Adipocyte (in vitro differentiated cells): ENCODE measurements at places on chromosomes 11 and 22.

- no peak for DNase-seq
Observed at GRCh38 chr22:20868025-20868962, 9.5 kb downstream of the SNAP29 start.

GRCh38 chr11:79113054-79113690 lies 327.7 kb downstream of the TENM4 start:
- no peak for DNase-seq

- DNase-seq = no peak
Observed at GRCh38 chr11:8772571-8773519, 90.3 kb downstream of the RPL27A start.

DNA sequence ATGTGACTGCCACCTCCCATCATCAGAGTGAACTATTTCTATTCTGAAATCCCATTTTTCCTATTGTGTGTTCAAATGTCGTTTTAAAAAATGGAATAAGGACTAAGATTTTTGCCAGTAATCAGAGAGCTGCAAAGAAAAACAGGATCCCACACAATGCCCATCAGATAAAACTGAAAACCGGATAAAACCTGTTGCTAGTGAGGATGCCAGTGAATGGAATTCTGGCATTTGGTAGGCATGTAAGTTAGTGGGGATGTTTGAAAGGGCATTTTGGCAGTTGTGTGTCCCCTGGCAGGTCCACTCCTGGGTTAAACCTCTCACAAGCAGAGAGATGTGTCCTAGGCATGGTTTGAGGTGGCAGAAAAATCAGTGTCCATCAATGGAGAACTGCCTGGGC lies 6.2 kb downstream of the DRAP1 start:
- DNase-seq = no peak

DNA sequence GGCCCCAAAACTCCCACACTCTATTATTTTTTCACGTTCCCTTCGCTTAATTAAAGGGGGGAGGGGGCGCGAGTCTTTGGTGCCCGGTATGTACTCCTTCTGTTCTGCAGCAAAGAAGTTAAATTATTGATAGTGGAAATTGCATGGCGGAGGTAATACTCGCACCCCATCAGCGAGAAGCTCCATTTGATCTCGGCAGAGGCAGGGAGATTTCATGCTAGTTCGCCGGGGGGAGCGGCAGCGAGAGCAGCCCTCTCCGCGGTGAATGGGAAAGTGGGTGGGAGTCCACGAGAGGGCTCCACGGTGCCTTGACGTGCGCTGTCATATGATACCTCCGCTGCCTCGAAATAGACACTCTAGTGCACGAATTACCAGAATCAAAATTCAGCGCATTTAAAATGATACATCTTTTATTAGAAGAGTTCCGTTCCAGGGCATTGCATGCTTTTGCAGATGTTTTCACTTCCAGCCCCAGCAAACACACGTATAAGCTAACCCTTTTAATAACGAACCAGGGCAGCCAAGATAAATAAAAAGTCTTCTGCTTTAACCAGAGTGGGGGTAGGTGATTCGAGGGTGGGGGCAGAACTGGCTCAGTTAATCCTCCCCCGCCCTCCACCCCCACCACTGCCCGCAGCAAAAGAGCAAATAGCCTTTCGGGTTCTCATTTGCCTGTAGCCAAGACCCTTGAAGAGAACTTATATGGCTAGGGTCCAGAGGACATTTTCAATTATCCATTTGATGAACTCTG lies 1.3 kb upstream of the BDNF start:
- peak; percentile 91 for DNase-seq

DNA sequence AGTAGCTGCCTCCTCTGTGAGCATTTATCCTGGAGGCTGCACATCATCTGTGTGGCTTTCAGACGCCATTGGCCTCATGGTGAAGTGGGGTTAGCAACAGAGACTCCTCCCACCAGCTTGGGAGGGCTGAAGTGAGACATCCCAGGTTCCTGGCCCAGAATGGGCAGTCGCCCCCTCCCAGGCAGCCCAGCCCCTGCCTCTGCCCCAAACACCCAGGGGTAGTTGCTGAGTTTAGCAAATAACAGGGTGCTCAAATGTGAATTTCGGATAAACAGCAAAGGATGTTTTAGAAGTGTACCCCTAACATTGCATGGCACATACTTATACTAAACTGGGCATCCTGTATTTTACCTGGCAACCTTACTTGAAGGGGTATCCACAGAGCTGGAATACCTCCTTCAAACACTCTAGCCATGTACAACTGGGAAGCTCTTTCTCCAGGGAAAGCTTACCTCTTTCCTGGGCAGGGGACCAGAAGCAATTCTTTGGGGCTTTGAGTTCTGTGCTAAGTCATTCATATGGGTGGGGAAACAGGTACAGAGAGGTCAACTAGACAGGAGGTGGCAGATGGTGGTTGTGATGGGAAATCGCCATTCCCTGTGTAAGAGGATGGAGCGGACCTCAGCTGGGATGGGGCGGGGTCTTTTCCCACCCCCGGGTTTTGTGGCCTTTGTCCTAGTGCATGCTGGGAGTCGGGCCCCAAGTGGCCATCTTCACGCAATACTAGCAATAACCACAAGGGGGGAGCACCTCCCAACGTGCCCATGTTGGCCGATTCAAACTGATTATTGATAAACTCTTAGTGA lies 19.3 kb downstream of the MTFP1 start:
- DNase-seq = peak; percentile 70

DNA sequence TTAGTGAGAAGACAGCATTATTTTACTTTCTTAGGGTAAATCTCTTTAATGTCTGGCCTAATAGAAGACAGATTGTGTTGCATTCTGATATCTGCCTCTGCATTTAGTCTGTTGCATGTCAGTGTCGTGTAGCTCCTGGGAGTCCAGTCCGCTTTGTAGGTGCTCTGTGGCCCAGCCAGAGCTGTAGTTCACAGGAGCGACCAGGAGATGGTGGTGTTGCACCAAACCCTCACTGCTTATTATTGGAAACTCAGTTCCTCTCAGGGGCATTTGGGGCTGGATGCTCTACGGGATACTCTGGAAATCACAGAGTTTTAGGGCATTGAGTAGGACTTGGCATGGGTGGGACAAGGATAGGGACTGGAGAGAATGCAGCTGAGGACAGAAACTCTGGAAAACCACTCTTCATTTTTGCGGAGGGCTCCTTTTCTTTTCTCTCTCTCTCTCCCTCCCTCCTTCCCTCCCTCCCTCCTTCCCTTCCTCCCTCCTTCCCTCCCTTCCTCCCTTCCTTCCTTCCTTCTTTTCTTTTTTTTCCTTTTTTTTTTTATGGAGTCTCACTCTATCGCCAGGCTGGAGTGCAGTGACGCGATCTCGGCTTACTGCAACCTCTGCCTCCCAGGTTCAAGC lies 21.7 kb downstream of the MIAT start:
- peak; percentile 87 for DNase-seq

GRCh38 chr11:134412203-134413042 lies at the start of gene B3GAT1:
B3GAT1 (minus strand) TSS chr11:134412242; CDS start chr11:134387659, 24,583 bp downstream.
- DNase-seq = peak; percentile 1

DNA sequence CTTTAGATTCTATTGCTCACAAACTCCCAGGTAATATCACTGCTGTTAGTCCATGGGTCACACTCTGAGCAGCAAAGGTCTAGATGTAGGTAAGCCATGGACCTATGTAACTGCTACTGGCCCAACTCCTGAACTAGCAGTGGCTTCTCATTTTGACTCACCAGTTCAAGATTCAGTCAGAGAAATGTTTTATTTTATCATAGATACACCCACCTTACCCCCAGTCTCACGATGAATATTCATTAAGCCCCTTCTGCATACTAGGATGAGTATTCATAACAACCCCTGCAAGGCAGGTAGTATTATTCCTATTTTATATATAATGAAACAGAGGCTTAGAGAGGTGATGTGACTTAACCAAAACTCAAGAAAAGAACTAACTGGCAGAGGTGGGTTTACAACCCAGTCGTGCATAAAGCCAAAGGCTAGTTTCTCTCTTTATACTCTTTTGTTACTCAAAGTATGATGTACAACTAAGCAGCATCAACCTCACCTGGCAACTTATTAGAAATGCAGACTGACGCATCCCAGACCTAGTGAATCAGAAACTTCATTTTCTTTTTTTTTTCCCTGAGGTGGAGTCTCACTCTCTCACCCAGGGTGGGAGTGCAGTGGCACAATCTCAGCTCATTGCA lies 957.6 kb upstream of the CCDC90B start:
- DNase-seq = no peak

DNA sequence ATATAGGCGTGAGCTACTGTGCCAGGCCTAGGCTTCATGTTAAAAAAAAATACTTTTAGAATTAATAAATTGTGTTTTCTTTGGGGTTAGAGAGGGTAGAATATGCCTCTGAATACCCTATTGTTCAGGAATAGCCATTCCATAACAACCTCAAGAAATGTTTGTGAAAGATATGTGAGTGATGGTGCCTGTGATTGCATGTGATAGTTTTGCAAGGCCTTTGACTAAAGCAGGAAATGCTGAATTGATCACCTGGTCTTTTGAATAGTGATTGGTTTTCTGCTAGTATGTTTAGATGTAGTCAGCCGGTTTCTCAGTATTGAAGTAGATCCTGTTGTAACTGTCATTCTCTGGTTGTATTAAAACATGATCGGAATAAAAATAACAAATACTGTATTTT lies 73.4 kb downstream of the UVRAG start:
- no peak for DNase-seq

DNA sequence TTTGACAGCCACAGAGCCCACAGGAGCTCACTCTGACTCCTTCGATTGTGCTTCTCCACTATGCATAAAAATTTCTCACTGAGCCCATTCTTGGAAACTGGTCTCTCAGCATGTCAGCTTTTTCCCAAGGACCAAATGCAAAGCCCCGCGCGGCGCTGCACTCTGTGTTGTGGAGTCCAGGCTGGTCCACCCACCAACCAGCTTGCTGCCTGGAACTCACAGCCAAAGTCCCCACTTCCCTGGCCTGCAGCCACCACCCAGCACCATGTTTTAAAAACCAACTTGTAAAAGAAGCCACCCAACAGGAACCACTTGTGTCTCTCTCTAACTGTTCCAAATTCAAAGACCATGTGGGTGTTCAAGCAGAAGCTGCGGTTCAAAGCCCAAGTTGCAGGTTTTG lies 124.4 kb downstream of the SPATA19 start:
- DNase-seq = no peak

- DNase-seq = no peak
Observed at GRCh38 chr22:21450858-21451353, 16.3 kb upstream of the TMEM191C start.

GRCh38 chr11:95108159-95108611 lies 18.5 kb downstream of the ENDOD1 start:
- no peak for DNase-seq

- DNase-seq = no peak
Observed at GRCh38 chr11:95163106-95163505, 67.9 kb downstream of the SESN3 start.

GRCh38 chr11:42555190-42555589 lies 756.6 kb upstream of the API5 start:
- DNase-seq = no peak

DNA sequence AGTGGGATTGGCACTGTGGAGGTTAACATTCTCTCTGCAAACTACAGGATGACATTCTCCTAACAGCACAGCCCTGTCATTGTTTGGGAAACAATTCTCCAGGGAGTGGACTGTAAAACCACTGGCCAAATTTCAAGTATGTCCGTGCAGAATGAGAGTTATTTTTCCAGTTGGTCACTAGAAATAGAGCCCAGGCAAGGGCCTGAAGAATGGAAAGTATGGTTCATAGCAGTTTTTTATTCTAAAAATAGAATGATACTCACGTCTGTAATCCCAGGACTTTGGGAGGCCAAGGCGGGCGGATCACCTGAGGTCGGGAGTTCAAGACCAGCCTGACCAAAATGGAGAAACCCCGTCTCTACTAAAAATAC lies 39.0 kb upstream of the CD44 start:
- DNase-seq = peak; percentile 91

- no peak for DNase-seq
Observed at GRCh38 chr11:69516526-69516925, 35.1 kb downstream of the LINC01488 start.

GRCh38 chr22:47768027-47768426 lies 1005.6 kb downstream of the TBC1D22A start:
- DNase-seq = no peak

GRCh38 chr11:20555783-20556182 lies 43.6 kb upstream of the SLC6A5 start:
- DNase-seq = no peak

DNA sequence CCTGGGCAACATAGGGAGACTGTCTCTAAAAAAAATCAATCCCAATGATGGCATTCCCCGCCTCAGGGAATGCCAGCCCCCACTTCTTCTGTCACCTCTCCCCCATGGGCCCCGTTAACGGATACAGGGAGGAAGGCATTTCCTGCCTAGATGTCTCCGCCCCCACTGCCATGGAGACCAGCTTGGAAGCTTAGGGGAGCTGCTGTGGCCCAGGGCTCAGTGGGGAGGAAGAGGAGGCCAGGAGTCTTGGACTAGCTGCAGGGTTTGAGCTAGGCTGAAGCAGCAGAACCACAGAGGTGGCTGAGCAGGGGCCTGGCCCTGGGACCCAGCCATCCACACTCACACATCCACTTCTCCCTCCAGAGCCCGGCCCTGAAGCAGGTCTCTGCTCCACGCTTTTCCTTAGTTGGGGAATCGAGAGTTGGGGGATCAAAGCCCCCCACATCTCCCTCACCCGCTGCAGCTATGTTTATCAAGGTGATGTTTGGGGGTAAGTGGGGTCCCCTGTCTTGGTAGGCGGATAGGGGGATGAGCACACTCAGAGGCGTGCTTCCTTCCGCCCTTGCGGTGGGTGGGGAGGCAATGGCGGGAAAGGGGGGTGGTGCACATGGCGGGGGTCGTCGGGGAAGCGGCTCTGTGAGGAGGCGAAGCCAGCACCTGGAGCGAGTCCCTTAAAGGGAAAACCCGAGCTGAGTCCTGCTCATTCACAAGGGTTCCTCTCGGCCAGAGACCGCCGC lies at the start of gene C22orf15:
C22orf15 (plus strand) TSS at position 149 of the 737 bp plus-strand sequence; CDS start at position 466, 317 bp downstream.
- DNase-seq = no peak

- DNase-seq = peak; percentile 30
Observed at GRCh38 chr11:102430158-102430836, 22.3 kb downstream of the TMEM123 start.

DNA sequence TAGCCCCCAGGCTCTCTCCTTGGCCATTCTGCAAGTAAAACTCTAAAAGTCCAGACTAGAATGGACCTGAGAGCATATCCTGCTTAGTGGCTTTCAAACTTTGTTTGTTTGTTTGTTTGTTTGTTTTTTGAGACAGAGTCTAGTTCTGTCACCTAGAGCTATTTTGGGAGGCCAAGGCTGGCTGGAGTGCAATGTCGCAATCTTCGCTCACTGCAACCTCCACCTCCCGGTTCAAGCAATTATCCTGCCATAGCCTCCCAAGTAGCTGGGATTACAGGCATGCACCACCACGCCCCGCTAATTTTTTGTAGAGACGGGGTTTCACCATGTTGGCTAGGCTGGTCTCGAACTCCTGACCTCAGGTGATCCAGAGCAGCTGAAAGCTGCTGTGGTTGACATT lies 28.9 kb downstream of the DAGLA start:
- DNase-seq = no peak

DNA sequence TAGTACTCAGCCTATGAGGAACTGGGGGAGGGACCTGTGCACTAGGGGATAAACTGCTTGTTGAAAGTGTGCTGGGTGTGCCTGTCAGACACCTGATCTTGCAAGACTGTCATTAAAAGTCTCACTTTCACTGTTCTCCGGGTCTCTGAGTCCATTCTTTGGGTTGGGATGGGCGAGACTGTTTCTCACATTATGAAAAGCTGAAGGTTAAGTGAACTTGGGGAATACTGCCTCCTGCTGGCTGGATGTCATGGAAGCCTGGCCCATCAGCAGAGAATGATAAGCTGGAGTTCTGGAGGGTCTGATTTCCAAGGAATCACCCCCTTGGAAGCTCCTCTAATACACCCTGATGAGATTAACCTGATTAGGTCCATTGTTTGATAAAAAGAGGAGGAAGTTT lies 9.0 kb upstream of the VPREB1 start:
- DNase-seq = no peak
